ENCODE measurements at places on chromosomes 5 and 9. TPM values are rescaled to one million over a fixed set of nuclear protein-coding genes. Genes with fewer than 3 reads are reported as not detected.

The MCC gene
- 4.4 TPM for total RNA-seq

The TMED7 gene
- 46.0 TPM for total RNA-seq

The PCDH1 gene
- total RNA-seq: not detected

The ANKRD34B gene
- total RNA-seq: not detected

The SLC45A2 gene
- total RNA-seq: not detected

DNA sequence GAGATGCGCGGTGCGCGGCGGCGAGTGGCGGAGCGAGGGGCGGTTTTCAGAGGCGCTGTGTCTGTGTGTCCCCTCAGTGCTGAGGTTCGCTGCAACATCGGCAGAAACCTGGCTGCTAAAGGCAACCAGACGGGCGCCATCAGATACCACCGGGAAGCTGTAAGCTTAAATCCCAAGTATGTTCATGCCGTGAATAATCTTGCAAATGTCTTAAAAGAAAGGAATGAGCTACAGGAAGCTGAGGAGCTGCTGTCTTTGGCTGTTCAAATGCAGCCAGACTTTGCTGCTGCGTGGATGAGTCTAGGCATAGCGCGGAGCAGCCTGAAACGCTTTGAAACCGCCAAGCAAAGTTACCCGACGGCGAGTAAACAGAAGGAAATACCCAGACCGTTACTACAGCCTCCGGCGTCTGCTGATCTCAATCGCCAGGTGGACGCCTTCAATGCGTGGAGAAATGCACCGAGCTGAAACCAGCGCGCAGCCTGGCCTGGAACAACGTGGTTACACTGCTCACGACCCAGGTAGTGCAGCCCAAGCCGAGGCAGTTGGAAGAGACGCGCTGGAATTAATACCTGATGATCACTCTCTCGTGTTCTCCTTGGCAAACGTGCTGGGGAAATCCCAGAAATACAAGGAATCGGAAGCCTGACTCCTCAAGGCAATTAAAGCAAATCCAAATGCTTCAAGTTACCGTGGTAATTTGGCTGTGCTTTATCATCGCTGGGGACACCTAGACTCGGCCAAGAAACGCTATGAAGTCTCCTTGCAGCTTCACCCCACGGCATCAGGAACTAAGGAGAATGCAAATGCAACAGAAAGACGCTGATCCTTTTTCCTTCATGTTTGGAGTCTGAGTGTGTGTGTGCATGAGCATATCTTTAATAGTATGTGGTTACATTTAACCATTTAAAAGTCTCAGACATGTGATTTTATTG lies 15.9 kb downstream of the OR2V1 start:
- H3K4me1 ChIP-seq: peaks cover 5% of the 10 kb centered on the region
- H3K27me3 ChIP-seq: peaks cover 58% of the 10 kb centered on the region
- peak overlapping the region; percentile 20 for H3K4me3 ChIP-seq

DNA sequence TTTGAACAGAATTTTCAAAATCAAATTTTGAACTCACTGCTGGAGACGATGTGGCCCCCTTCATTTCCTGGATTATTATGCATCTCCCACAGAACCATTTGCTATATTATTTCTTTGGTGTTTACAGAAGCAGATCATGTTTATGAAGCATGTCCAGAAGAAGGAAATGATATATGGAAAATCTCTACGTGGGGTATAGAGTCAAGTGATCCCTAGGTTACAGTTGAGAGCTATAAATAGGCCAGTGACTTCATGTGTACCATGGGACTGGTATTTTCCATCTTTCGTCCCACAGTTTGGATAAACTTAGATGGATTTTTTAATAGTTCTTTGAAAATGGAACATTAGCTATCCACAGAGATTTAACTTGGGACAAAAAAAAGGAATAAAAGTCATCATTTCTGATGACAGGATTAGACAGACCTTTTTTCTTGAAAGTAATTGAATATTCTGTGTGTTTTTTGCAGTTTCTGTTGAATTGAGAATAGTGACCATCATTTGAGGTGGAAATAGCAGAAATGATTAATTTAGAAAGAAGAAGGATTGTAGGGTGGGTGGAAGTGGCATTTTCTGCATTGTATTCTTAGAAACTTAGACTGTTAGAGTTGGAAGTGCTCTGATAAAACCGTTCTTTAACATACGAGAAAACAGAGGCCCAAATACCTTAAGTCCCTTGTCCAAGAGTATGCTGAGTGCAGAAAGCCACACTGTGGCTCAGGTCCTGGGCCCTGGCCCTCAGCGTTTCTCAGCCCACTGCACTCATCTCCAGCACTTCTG lies 136.4 kb downstream of the PIP5K1B start:
- peaks cover 3% of the 10 kb centered on the region for H3K27me3 ChIP-seq
- H3K4me3 ChIP-seq: no peak overlapping the region
- no peaks in the 10 kb centered on the region for H3K4me1 ChIP-seq
- DNase-seq: no peak
- no peak overlapping the region for H3K27ac ChIP-seq

GRCh38 chr5:152329207-152329606 lies 75.9 kb downstream of the NMUR2 start:
- no peak overlapping the region for H3K4me3 ChIP-seq
- H3K36me3 ChIP-seq: no peaks in the 10 kb centered on the region
- DNase-seq: no peak
- no peaks in the 10 kb centered on the region for H3K27me3 ChIP-seq
- H3K4me1 ChIP-seq: no peaks in the 10 kb centered on the region

- peaks cover 58% of the 10 kb centered on the region for H3K36me3 ChIP-seq
- H3K27ac ChIP-seq: no peak overlapping the region
- H3K4me1 ChIP-seq: peaks cover 7% of the 10 kb centered on the region
These were observed 35.2 kb downstream of the MVB12B start for GRCh38 chr9:126361810-126362238.

DNA sequence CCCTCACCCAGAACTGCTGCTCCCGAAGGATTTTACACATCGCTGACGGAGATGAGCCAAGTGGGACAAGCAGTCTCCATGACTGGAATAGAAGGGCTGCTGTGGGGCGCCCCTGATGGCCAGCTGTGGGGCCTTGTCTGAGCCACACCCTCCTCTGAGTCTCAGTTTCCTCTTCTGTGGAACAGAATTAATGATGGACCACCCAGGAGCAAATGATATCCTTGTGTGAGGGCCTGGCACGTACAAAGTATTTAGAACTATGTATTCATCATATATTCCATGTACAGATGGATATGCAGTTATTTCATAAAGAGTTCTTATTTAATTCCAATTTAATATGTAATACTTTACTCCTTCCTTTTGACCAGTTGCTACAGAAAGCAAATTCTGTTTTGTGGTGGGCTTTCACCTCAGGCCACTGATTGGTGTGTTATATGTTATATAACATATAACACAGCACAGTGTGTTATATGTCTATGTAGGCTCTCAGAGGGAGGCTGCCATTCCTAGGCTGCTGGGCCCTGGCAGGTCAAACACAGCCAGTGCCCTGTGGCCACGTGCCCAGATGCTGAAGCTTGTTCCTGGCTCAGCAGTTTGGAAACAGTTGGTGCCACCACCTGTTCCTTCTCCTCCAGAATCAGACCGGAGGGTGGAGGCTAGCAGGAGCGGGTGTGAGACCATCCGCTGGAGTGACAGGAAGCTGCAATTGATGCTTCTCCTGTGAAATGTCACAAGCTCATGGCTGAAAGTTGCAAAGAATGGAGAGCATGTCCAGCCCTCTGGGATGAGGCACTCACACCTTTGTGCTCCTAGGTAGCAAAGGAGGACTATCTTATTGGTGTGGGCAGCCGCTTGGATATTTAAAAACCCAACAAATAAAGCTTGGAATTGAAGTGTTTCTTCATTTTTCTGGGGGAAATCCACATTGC lies 4.4 kb upstream of the FGD3 start:
- H3K27me3 ChIP-seq: peaks cover 18% of the 10 kb centered on the region
- H3K27ac ChIP-seq: no peak overlapping the region
- H3K36me3 ChIP-seq: peaks cover 2% of the 10 kb centered on the region
- H3K4me3 ChIP-seq: no peak overlapping the region

- DNase-seq: no peak
- no peak overlapping the region for H3K4me3 ChIP-seq
- H3K27ac ChIP-seq: no peak overlapping the region
- peaks cover 48% of the 10 kb centered on the region for H3K36me3 ChIP-seq
- H3K27me3 ChIP-seq: no peaks in the 10 kb centered on the region
These were observed 10.5 kb downstream of the PIK3R1 start for GRCh38 chr5:68225911-68226545.

- H3K27ac ChIP-seq: no peak overlapping the region
- no peaks in the 10 kb centered on the region for H3K36me3 ChIP-seq
- DNase-seq: no peak
- peaks cover 8% of the 10 kb centered on the region for H3K27me3 ChIP-seq
These were observed 18.8 kb upstream of the OR2K2 start for GRCh38 chr9:111348821-111349271.

DNA sequence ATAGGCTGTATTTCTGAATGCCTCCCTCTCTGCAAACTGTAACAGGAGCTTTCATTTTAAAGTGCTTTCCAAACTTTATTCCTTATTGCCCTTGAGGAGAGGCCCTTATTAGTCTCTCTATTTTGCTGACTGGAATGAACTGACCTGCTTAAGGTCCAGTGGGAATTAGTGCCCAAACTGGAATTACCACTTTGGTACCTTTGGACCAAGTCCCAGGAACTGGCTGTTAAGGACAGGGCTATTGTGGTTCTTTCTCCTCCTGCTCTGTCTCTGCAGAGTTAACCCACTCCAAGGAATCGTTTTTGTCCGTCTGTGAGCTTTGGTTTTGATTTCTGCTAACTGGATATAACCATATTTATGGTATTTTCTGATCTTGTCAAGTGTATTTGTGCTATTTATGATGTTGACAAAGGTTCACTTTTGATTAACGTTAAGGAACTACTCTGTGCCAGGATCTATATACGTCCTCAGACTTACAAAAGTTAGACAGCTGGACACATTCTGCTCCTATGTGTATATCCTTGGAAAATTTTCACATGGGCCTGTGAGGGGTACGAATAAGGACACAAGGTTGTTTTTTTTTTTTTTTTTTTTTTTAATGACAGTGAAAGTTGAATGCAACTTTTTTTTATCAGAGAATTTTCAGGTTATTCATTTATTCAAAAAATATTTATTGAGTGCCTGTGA lies 189.1 kb upstream of the ANKRD55 start:
- no peak overlapping the region for H3K4me3 ChIP-seq
- no peak for DNase-seq
- peaks cover 2% of the 10 kb centered on the region for H3K36me3 ChIP-seq
- H3K27ac ChIP-seq: no peak overlapping the region
- no peaks in the 10 kb centered on the region for H3K4me1 ChIP-seq

DNA sequence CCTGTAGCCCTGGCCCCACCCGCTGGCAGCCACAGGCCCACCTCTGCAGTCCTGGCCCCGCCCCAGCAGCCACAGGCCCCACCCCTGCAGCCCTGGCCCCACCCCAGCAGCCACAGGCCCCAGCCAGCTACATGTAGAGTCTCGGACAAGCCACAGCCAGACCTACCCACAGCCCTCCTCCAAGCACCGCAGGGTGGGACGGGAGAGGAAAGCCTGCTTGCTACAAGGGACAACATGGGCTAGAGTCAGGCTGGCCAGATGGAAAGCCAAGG lies 49.5 kb upstream of the SARDH start:
- H3K27ac ChIP-seq: no peak overlapping the region
- no peak for DNase-seq
- no peaks in the 10 kb centered on the region for H3K36me3 ChIP-seq
- H3K4me3 ChIP-seq: no peak overlapping the region
- peaks cover 14% of the 10 kb centered on the region for H3K4me1 ChIP-seq

DNA sequence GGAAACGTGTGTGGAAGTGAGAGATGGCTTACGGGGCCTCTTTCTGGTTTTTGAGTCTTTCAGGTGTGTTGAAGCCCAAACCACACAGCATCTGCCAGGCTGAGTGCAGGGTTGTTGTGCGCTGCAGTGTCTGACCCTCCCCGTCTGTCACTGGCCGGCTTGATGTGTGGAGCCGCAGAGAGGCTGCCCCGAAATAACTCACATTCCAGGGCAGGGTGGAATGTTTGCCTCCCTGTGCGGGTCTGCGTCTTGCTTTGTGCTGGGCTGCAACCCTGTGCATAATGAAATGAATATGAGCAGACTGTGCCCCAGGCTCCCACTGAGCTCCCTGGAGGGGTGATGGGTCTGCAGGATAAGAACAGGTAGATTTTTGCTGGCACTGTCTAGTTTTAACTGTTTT lies 9.9 kb upstream of the PLEKHG4B start:
- H3K4me3 ChIP-seq: no peak overlapping the region
- no peaks in the 10 kb centered on the region for H3K36me3 ChIP-seq
- no peaks in the 10 kb centered on the region for H3K4me1 ChIP-seq

- DNase-seq: no peak
- H3K27me3 ChIP-seq: no peaks in the 10 kb centered on the region
- H3K27ac ChIP-seq: no peak overlapping the region
These were observed 2.5 kb upstream of the RAB14 start for GRCh38 chr9:121204121-121204520.

DNA sequence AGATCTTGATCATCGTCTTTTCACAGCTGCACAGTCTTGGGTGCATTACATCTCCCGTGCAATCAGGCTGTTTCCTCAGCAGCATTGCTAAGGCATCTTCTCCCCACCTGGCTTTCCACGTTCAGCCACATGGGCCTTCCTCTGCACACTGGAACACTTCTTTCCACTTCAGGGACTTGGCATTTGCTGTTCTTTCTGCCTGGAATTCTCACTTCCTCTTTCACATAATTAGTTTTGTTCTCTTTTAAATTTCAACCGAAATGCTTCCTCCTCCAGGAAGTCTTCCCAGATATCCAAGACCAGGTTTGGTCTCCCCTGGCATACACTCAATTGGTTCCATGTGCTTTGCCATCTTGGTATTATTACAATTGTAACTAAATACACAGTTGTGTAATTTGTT lies 43.8 kb downstream of the WHRN start:
- no peak overlapping the region for H3K27ac ChIP-seq
- no peak overlapping the region for H3K4me3 ChIP-seq
- no peaks in the 10 kb centered on the region for H3K36me3 ChIP-seq
- H3K4me1 ChIP-seq: no peaks in the 10 kb centered on the region
- H3K27me3 ChIP-seq: peaks cover 4% of the 10 kb centered on the region

- H3K27ac ChIP-seq: no peak overlapping the region
- no peaks in the 10 kb centered on the region for H3K4me1 ChIP-seq
- no peaks in the 10 kb centered on the region for H3K36me3 ChIP-seq
These were observed 11.1 kb downstream of the FGF1 start for GRCh38 chr5:142674531-142675469.

DNA sequence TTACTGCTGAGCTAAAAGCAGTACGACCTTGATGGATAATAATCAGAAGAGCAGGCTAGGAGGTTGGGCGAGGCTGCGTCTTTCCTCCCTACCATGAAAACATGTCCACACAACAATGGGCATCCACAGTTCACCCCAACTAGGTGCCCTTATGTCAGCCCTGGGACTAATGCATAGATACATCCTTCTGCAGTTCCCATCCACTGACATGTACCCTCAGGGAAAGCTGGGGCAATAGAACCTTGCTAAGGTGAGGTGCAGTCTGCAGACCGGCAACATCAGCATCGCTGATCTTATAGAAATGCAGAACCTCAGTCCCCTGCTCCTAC lies 697 bp upstream of the PRUNE2 start:
- no peaks in the 10 kb centered on the region for H3K36me3 ChIP-seq
- no peak overlapping the region for H3K4me3 ChIP-seq
- no peaks in the 10 kb centered on the region for H3K4me1 ChIP-seq
- no peak overlapping the region for H3K27ac ChIP-seq
- DNase-seq: no peak

- H3K27me3 ChIP-seq: no peaks in the 10 kb centered on the region
- DNase-seq: no peak
- no peaks in the 10 kb centered on the region for H3K36me3 ChIP-seq
- no peak overlapping the region for H3K4me3 ChIP-seq
These were observed 78.9 kb downstream of the OR2K2 start for GRCh38 chr9:111250875-111251842.

Measured in activated naive CD8-positive, alpha-beta T cell treated with anti-CD3 and anti-CD28 coated beads, Interleukin-2, amount 10 ng/mL, durations not matched to agents 7 days and 5 days (primary cell).